Pancreas (tissue), 10 donors: ENCODE measurements at places on chromosomes 1 and 21. TPM values are rescaled to one million over a fixed set of nuclear protein-coding genes. Genes with fewer than 3 reads are reported as not detected.

DNA sequence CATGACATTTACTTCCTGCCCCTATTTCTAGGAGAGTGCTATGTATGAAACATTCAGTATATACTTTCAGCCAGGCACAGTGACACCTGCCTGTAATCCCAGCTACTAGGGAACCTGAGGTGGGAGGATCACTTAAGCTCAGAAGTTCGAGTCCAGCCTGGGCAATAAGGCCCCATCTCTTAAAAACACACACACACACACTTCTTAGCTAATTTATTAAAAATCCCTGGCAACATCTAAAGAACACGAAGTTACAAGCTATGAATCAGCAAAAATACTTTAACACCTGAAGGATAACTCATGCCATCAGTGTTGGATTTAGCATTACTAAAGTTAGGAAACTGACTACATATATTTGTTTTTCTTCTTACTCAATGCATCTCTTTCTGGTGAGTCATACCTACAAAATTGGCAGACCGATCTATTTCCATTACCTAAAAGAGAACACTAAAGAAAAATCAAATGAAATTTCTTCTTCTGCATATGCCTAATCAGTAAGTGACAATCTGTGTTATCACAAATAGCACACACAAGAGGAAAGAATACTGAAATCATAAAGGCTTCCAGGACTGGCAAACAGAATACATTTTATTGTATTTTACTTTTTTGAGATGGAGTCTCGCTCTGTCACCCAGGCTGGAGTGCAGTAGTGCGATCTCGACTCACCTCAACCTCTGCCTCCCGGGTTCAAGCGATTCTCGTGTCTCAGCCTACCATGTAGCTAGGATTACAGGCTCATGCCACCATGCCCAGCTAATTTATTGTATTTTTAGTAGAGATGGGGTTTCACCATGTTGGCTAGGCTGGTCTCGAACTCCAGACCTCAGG, 41.4 kb downstream of the RNF115 start:
- no peak overlapping the region for H3K4me3 ChIP-seq
- H3K36me3 ChIP-seq: no peaks in the 10 kb centered on the region
- peaks cover 26% of the 10 kb centered on the region for H3K4me1 ChIP-seq
- peak; percentile 22 for DNase-seq

- no peak overlapping the region for H3K27ac ChIP-seq
- no peak for DNase-seq
- H3K27me3 ChIP-seq: no peaks in the 10 kb centered on the region
- H3K36me3 ChIP-seq: no peaks in the 10 kb centered on the region
Observed at GRCh38 chr1:206578068-206578977, 33.9 kb downstream of the EIF2D start.

PLA2G4A gene
- polyA plus RNA-seq: 5.6 TPM

DNA sequence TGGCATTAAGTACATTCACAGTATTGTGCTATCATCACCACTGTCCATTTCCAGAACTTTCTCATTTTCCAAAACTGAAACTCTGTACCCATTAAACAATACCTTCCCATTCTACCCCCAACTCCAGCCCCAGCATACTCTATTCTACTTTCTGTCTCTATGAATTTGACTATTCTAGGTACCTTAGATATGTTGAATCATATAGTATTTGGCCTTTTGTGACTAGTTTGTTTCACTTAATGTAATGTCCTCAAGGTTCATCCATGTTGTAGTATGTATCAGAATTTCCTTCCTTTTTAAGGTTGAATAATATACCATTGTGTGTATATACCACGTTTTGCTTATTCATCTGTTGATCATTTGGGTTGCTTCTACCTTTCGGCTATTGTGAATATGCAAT, 11.5 kb downstream of the MTR start:
- no peaks in the 10 kb centered on the region for H3K36me3 ChIP-seq
- no peak overlapping the region for H3K4me3 ChIP-seq
- DNase-seq: no peak
- no peaks in the 10 kb centered on the region for H3K27me3 ChIP-seq
- H3K27ac ChIP-seq: no peak overlapping the region

- H3K36me3 ChIP-seq: no peaks in the 10 kb centered on the region
- no peak overlapping the region for H3K4me3 ChIP-seq
- peaks cover 14% of the 10 kb centered on the region for H3K4me1 ChIP-seq
- peak overlapping the region; percentile 5 for H3K27ac ChIP-seq
- no peaks in the 10 kb centered on the region for H3K27me3 ChIP-seq
Observed at GRCh38 chr1:12435639-12436344, 182.2 kb downstream of the DHRS3 start.

LCE6A gene
- not detected for polyA plus RNA-seq

SNX7 gene
- polyA plus RNA-seq: 8.4 TPM

DNA sequence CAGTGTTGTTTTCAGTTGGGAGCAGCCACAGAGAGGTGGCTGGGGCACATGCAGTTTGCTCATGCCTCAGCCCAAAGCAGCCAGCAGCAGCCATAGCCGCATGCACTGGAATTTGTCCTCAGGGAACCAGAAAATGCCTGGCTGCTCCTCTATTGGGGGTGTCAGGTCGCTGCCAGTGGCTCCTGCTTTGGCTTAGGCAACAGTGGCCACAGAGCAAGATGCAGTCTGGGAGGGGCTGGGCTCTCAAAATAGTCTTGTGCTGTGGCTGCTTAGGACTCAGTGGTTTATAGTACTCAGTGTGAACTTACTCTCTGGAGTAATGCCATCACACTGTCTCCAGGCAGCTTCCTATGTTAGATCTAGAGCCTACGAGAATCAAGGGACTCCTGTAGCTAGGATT, 25.0 kb downstream of the CD55 start:
- H3K36me3 ChIP-seq: no peaks in the 10 kb centered on the region
- no peak for DNase-seq
- no peak overlapping the region for H3K4me3 ChIP-seq
- H3K4me1 ChIP-seq: no peaks in the 10 kb centered on the region
- H3K27ac ChIP-seq: no peak overlapping the region

DNA sequence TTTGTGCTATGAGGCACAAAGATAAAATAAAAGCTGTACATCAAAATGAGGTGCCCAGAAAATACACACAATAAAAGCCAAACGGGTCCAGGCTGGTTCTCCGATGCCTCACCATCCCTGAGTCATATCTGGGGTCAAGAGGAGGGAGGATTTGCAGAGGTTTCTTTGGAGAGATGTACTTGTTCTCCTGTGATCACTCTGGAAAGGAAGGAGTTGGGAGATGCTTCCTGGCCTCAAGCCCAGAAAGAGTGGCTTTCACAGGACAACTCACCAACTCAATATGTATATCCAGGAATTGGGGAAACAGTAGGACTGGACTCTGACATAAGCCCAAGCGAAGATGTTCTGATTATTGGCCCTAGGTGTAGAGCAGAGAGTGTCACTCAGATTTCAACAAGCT, 51.9 kb downstream of the DIPK1A start:
- H3K4me1 ChIP-seq: no peaks in the 10 kb centered on the region
- DNase-seq: no peak
- H3K4me3 ChIP-seq: no peak overlapping the region
- no peaks in the 10 kb centered on the region for H3K36me3 ChIP-seq

GRCh38 chr1:56780128-56780750, 39.0 kb downstream of the FYB2 start:
- H3K27me3 ChIP-seq: no peaks in the 10 kb centered on the region
- H3K27ac ChIP-seq: no peak overlapping the region
- no peaks in the 10 kb centered on the region for H3K36me3 ChIP-seq
- no peak overlapping the region for H3K4me3 ChIP-seq
- H3K4me1 ChIP-seq: no peaks in the 10 kb centered on the region
- no peak for DNase-seq

- no peak within 1 kb of the TSS for H3K4me3 ChIP-seq
- H3K27me3 ChIP-seq: no peaks in the 10 kb centered on the region
- peak; percentile 68 for DNase-seq
- peak within 1 kb of the TSS; percentile 80 for H3K27ac ChIP-seq
- peaks cover 15% of the 10 kb centered on the region for H3K4me1 ChIP-seq
Observed at GRCh38 chr1:207088701-207089626, at the start of gene C4BPB. TSS of gene C4BPB (plus strand) at chr1:207088860. CDS start at chr1:207089532, 672 bp downstream.

GRCh38 chr1:203930342-203930741, 68.9 kb downstream of the SNRPE start:
- no peaks in the 10 kb centered on the region for H3K4me1 ChIP-seq
- no peak for DNase-seq
- H3K36me3 ChIP-seq: no peaks in the 10 kb centered on the region
- H3K4me3 ChIP-seq: no peak overlapping the region

PRKAA2 gene
- polyA plus RNA-seq: 1.2 TPM

GRCh38 chr1:222824641-222825040, 9.8 kb downstream of the DISP1 start:
- H3K4me3 ChIP-seq: no peak overlapping the region
- H3K27ac ChIP-seq: no peak overlapping the region
- H3K36me3 ChIP-seq: no peaks in the 10 kb centered on the region
- DNase-seq: no peak

DNA sequence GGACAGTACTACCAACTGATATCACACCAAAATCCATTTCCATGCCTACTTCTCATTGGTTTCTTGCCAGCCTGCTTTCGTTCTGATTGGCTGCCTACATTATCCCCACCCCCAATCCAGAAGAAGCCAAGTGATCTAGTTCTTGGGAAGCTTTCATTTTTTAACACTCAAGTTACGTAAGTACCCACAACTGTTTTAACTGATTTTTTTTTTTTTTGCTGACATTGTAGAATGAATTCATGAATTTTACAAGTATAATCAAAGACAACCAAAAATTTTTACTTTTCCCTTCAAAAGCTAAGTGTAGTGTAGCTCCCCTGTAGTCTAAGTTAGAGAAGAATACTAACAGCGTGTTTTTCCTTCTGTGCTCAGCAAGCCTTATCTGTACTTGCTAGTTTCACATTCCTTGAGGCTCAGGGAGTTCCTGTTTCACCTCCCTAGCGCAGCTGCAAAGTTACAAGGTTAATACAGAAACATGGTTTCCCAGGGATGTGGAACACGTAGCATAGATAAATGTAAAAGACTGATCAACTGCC, at the start of gene SLC9C2:
Gene SLC9C2, minus strand, starts transcription at position 17 of the 536 bp plus-strand sequence. CDS start 1,296 bp downstream, outside the sequence.
- no peak for DNase-seq
- H3K27ac ChIP-seq: peak within 1 kb of the TSS; percentile 69
- H3K4me3 ChIP-seq: peak within 1 kb of the TSS; percentile 43
- H3K4me1 ChIP-seq: no peaks in the 10 kb centered on the region
- H3K27me3 ChIP-seq: no peaks in the 10 kb centered on the region
